ENCODE measurements at places on chromosomes 6 and 20.
A peak's percentile ranks its signal among the peaks of the same experiment; 100 is the strongest.

DNA sequence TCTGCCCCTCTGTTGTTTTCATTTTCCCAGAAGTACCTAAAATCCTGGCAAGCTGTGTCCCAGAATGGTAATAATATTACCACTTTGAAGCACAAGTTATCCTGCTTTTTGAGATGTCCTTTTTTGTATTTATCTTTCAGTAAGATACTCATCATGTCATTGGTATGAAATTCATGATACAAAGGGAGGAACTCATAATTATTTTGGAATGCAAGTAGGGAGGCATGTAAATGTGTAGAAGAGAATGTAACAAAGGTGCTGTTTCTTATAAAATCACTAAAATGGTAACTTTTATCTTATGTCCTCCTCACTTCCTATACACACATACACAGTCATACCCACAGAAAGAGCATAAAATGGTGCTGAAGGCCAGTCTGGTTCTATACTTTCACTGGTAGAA lies 109.9 kb downstream of the CD2AP start:
- peak; percentile 15 for DNase-seq

DNA sequence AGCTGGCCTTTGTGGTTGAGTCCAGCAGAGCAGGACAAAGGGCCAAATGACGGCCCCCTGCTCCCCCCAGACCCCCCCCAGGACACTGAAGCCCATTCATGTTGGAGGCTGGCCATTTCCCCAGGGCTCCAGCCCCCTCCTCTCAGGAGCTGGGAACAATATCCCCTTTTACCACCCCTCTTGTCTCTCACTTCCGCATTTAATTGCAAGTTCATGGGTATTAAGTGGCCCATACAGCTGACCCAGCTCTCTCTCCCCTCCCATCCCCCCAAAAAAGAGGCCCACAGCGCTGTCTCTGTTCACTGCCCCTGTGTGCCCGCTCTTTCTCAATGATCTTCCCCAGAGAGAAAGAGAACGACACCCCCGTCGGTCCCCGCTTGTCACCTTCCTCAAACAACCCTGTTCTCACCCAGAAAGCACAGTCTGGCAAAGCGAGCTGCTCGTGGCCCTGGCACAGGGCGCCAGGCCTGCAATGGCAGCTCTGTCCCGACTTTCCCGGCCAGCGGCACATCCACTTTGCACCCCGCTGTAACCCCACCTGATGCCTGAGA lies 30.4 kb downstream of the PREX1 start:
- no peak for DNase-seq

- DNase-seq, result peak; percentile 99
Observed at GRCh38 chr6:27871924-27872638, 40.1 kb downstream of the OR2B2 start.

- peak; percentile 33 for DNase-seq
Observed at GRCh38 chr6:146814148-146814750, 215.5 kb downstream of the ADGB start.

DNA sequence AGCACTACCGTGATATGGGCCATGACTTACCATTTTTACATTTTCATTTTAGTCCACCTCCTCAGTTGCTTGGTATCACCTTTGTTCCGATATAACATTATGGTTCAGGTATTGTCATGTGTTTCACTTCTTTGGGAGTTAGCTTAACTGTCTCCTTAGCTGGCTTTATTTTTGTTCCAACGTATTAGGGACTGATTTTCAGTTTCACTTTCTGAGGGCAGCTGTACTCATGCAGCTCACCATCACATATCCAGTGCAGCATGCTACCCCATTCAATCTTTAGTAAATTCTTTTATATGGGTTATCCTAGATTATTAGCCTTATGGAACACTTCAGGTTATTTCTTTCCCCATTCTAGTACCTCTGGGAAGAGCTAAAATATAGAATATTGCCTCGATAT lies 362.2 kb upstream of the IRAK1BP1 start:
- peak; percentile 15 for DNase-seq

GRCh38 chr6:13120483-13121482 lies 207.6 kb downstream of the TBC1D7 start:
- no peak for DNase-seq

- no peak for DNase-seq
Observed at GRCh38 chr6:122308074-122308473, 91.4 kb upstream of the HSF2 start.

DNA sequence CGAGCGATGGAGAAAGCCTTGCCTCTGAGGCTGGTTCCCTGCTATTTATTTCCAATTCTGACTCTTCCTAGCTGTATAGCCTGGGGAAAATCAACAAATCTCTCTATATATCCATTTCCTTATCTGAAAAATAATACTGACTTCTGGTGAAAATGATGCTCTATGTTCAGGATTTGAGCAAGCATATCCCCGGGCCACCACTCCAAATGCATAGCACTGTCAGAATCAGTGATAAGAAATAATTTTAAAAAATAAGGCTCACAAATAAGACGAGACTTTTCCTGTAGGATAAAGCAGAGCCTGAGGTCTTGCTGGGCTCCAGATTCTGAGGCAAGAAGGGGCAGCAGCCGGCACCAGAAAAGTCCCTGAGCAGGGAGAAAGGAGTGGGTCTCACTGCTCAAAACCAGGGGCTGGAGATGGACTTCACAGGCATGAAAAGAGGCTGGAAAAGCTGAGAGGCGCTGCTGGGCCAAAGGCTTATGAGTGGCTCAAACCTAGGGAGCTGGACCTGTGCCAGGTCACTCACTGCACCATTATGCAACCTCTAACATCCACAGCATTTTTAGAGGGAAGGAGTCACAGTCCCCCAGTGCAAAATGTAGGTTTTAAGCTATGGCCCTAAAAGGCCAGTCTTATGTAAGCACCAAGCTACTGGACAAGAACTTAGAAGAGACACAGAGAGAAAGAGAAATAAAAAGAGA lies 48.1 kb upstream of the SLC17A4 start:
- peak; percentile 11 for DNase-seq

DNA sequence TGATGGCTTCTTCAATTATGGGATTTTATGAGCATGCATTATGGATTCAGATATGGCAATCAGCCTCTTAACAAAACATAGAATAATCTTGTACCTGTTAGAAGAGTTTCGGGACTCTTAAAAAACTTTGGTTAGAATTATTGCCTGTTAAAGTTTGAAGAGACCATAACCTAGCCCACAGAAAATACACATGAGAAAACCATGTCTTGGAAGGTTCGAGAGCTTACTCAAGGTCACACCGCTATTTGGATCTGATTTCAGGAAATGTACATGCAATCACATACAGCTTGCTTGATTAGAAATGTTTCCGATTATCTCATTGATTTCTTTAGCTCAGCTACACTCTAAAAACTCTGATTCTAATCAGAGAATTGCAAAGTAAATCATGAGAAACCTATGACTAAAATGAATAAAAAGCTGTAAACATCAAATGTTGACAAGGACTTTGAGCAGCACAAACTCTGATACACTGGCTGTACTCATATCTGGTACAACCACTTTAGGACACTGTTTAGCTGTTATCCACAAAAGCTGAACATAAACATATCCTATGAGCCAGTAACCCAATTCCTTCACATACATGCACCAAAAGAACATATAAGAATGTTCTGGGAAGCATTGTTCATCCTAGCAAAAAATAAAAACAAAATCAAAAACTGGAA lies 16.3 kb downstream of the STX7 start:
- DNase-seq, result no peak

DNA sequence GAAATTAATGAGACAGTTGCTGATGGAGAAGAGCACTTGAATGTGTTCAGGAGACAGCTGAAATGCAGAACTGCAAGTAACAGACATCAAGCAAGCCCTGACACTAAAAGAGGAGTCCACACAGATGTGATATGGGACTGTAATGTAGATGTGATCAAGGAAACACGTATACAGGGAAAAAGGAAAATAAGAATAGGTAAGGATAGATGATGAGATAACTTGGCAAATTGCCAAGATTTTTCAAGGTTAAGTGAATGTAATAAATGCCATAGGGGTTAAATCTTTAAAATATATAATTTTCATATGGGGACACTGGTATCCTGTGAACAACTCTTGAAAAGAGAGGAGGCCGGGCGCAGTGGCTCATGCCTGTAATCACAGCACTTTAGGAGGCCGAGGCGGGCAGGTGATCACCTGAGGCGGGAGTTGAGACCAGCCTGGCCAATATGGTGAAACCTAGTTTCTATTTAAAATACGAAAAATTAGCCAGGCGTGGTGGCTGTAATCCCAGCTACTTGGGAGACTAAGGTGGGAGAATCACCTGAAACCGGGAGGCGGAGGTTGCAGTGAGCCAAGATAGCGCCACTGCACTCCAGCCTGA lies 7.2 kb upstream of the SNX14 start:
- DNase-seq, result no peak

DNA sequence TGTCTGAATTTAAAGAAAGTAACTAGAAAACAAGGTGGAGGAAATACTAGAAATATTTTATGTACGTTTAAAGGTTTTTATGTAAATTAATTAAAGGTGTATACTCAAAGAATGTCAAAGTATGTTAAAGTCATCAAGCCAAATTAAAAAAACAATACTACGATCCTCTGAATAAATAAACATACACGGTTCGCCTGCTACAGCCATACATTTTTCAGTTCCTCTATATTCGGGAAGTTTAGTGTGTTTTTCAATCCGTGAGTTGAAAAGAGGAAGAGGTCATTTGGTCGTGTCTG lies 626 bp downstream of the STX7 start:
- DNase-seq, result no peak

- no peak for DNase-seq
Observed at GRCh38 chr6:89357390-89357789, 4.9 kb upstream of the UBE2J1 start.

- no peak for DNase-seq
Observed at GRCh38 chr20:10826111-10826510, 152.3 kb upstream of the JAG1 start.

DNA sequence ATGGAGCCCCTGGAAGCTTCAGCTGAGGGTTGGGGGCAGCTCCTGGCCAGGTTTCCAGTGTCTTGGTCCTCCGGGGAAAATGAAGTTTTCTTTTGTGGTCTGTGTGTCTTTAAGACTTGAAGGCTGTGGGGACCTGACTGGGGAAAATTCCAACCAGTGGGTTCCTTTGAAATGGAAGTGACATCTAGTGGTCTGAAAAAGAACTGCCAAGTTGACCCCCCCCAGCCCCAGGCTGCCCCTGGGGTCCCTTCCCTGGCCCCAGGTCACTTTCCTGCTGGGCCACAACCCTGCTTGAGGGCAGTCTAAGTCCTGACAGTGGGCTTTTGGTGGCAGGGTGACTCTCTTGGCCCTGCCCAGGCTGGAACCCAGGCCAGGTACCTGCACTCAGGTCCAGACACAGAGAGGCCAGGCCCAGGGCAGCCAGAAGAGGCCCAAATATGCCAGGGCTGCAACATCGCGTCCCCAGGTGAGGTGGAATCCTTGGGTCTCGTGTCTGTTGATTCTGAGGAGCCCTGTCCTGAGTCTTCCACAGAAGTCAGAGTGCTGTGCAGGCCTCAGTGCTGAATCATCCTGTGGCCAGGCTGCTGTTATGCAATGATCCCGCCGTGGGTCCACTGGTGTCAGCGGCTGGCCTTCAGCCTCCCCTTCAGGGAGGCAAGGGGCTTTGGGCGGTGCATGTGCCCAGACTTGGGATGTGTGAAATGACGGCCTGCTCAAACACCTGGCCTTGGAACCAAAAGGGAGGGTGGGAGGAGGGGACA lies 68.4 kb downstream of the VEGFA start:
- DNase-seq, result peak; percentile 87

DNA sequence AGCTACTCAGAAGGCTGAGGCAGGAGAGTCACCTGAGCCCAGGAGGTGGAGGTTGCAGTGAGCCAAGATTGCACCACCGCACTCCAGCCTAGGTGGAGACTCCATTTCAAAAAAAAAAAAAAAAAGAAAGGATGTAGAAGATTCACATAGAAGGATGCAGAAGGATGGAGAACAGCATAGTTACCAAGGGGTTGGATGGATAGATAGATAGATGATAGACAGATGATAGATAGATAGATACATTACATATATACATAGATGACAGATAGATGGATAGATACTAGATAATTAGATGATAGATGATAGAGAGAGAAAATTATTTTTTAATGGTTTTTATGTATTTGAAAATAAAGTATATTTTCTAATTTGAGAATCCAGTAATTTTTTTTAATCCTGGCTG lies 160.7 kb upstream of the ARID1B start:
- DNase-seq, result no peak

- no peak for DNase-seq
Observed at GRCh38 chr6:159421586-159421985, 252.4 kb downstream of the FNDC1 start.
